ENCODE measurements at places on chromosomes 7 and 10. TPM values are rescaled to one million over a fixed set of nuclear protein-coding genes. Genes with fewer than 3 reads are reported as not detected.

- H3K27me3 ChIP-seq = no peaks in the 10 kb centered on the region
- H3K27ac ChIP-seq = no peak overlapping the region
- H3K36me3 ChIP-seq = peaks cover 2% of the 10 kb centered on the region
- no peak overlapping the region for H3K4me3 ChIP-seq
- H3K4me1 ChIP-seq = no peaks in the 10 kb centered on the region
These were observed 1191.9 kb downstream of the CNTNAP2 start for GRCh38 chr7:147308539-147308938.

The GPNMB gene
- total RNA-seq = 0.88 TPM

GRCh38 chr10:105288026-105288425, 646.9 kb downstream of the SORCS3 start:
- H3K27ac ChIP-seq = no peak overlapping the region
- H3K4me1 ChIP-seq = no peaks in the 10 kb centered on the region
- H3K4me3 ChIP-seq = no peak overlapping the region
- H3K27me3 ChIP-seq = no peaks in the 10 kb centered on the region
- no peak for DNase-seq

- peaks cover 1% of the 10 kb centered on the region for H3K36me3 ChIP-seq
- H3K27ac ChIP-seq = peak overlapping the region; percentile 95
- H3K4me1 ChIP-seq = peaks cover 77% of the 10 kb centered on the region
- H3K4me3 ChIP-seq = peak overlapping the region; percentile 91
- peak; percentile 84 for DNase-seq
These were observed 12.5 kb upstream of the DDIT4 start for GRCh38 chr10:72260976-72261783.

DNA sequence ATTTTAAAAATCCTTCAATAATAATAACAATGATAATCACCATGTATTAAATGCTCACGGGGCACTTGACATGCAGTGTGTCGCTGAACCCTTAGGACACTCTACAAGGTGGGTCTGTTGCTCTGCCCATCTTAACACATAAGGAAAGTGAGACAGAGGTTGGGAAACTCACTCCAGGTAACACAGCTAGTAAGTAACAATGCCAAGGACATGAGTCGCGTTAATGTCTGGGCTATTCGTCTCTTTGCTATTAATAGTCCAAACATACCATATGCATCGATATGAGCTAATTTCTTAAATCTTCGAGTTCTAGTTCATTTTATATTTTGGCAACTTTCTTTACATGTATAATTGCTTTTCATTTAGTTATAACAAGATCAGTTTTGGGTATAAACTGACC, 79.5 kb downstream of the BEND7 start:
- no peak for DNase-seq
- H3K4me3 ChIP-seq = no peak overlapping the region
- no peaks in the 10 kb centered on the region for H3K36me3 ChIP-seq
- no peak overlapping the region for H3K27ac ChIP-seq
- peaks cover 28% of the 10 kb centered on the region for H3K27me3 ChIP-seq
- peaks cover 11% of the 10 kb centered on the region for H3K4me1 ChIP-seq

DNA sequence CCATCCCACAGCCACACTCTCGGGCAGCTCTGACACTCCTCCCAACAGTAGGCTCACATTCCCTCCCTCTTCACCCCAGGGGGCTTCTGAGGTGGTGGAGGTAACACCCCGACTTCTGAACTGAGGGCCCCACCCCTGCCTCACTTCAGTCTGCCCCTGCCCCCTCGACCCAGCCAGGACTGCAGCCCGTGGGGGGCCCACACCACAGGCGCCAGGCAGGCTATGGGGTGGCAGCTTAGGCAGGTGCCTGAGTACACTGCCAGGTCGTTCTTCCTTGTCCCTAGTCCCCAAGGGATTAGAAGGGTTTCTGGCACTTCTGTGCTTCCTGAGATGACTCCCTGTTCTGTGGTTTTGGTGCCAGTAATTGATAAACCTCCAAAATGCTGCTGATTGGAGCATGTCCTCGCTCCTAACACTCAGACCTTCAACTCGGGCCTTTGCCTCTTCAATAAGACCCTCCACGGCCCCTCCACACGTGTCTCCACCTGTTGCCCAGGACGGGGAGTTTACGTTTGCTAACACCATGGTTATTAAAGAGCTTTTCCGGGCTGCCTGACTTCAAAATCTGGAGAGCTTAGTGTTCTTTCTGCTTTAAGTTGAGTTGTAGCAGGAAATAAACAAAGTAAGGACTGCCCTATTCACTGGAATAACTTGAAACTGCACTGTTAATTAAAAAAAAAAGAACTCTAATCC, 23.8 kb upstream of the LARP4B start:
- no peak for DNase-seq
- no peak overlapping the region for H3K4me3 ChIP-seq
- H3K27ac ChIP-seq = no peak overlapping the region

The HOXA4 gene
- total RNA-seq = not detected

DNA sequence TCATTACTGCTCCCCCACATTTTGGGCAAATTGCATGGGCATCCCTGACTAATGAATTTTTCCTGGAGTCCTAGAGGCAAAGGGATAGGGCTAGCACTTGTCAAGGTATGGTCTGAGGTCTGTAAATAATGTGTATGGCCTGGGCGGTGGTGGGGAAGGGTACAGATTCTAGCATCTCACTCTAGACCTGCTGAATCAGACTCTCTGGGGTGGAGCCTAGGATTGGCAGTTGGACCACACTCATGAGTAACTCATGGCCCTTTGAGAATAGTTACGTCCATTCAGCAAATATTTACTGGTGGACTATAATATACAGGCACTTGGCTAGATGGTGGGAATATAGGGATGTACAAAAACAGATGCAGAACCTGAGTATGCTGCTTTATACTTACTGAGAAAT, 118.0 kb downstream of the CELF2 start:
- DNase-seq = no peak
- no peaks in the 10 kb centered on the region for H3K27me3 ChIP-seq
- H3K4me3 ChIP-seq = no peak overlapping the region
- H3K36me3 ChIP-seq = no peaks in the 10 kb centered on the region
- no peak overlapping the region for H3K27ac ChIP-seq

- DNase-seq = no peak
- H3K36me3 ChIP-seq = peaks cover 15% of the 10 kb centered on the region
- no peak overlapping the region for H3K4me3 ChIP-seq
- H3K4me1 ChIP-seq = peaks cover 22% of the 10 kb centered on the region
- no peak overlapping the region for H3K27ac ChIP-seq
- no peaks in the 10 kb centered on the region for H3K27me3 ChIP-seq
These were observed 7.1 kb upstream of the MKLN1 start for GRCh38 chr7:131320603-131321002.

The SPDYE9 gene
- not detected for total RNA-seq

GRCh38 chr7:39565538-39565937, 666 bp upstream of the YAE1 start:
- H3K27ac ChIP-seq = peak overlapping the region; percentile 98
- peaks cover 2% of the 10 kb centered on the region for H3K36me3 ChIP-seq
- H3K4me3 ChIP-seq = peak overlapping the region; percentile 96
- H3K27me3 ChIP-seq = no peaks in the 10 kb centered on the region
- no peak for DNase-seq

DNA sequence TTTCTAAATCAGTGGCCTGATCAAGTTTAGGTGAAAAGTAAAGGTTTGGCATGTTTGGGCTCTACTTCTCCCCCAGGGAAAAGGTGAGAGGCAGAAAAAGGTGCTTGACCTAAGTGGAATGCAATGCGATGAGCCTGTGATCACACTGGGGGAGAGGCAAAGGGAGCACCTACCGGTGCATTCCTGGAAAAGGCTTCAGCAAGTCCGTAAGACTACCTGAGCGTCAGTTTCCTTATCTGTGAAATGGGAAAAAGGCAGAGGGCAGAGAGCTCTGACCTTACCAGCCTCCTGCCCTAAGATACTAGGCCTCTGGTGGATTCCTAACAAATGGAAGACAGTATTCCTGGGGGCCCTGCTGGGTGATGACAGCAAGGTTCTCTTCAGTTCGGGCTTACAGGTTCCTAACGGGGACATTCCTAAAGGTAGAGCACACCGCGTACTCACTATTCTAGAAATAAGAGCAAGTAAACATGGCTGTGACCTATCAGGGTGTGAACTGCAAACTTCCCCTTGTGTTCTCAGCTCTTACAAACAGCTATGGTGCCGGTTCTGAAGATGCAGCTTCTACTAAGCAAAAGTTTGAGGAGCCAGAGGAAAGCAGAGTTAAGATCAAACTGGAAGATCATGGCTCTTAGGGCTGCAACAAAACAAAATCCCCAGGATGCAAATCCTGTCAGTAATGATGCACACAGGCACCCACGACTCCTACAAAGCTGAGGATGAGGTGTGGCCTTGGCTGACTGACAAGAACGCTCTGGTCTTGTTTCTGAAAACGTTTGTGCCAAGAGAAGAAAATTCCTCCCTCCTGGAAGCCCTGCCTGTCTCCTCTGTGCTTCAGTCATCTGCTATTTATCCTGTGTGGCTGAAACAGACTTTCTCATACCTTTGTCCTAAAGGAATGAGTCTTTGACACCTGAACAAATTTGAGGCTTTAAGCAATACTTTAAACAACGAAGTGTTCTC, 13.3 kb upstream of the ACSL5 start:
- DNase-seq = no peak
- no peaks in the 10 kb centered on the region for H3K4me1 ChIP-seq
- no peak overlapping the region for H3K27ac ChIP-seq
- H3K36me3 ChIP-seq = no peaks in the 10 kb centered on the region
- H3K4me3 ChIP-seq = no peak overlapping the region

GRCh38 chr7:128006550-128007302, 24.5 kb downstream of the LRRC4 start:
- no peak overlapping the region for H3K4me3 ChIP-seq
- H3K4me1 ChIP-seq = peaks cover 14% of the 10 kb centered on the region
- H3K36me3 ChIP-seq = peaks cover 2% of the 10 kb centered on the region

- no peaks in the 10 kb centered on the region for H3K27me3 ChIP-seq
- peaks cover 14% of the 10 kb centered on the region for H3K36me3 ChIP-seq
- no peak overlapping the region for H3K27ac ChIP-seq
- DNase-seq = no peak
These were observed 200.5 kb downstream of the MAD1L1 start for GRCh38 chr7:2032030-2032875.

- no peak for DNase-seq
- no peaks in the 10 kb centered on the region for H3K27me3 ChIP-seq
- no peak overlapping the region for H3K4me3 ChIP-seq
- H3K36me3 ChIP-seq = no peaks in the 10 kb centered on the region
- no peak overlapping the region for H3K27ac ChIP-seq
- no peaks in the 10 kb centered on the region for H3K4me1 ChIP-seq
These were observed 40.2 kb downstream of the CTBP2 start for GRCh38 chr10:125120053-125120710.

DNA sequence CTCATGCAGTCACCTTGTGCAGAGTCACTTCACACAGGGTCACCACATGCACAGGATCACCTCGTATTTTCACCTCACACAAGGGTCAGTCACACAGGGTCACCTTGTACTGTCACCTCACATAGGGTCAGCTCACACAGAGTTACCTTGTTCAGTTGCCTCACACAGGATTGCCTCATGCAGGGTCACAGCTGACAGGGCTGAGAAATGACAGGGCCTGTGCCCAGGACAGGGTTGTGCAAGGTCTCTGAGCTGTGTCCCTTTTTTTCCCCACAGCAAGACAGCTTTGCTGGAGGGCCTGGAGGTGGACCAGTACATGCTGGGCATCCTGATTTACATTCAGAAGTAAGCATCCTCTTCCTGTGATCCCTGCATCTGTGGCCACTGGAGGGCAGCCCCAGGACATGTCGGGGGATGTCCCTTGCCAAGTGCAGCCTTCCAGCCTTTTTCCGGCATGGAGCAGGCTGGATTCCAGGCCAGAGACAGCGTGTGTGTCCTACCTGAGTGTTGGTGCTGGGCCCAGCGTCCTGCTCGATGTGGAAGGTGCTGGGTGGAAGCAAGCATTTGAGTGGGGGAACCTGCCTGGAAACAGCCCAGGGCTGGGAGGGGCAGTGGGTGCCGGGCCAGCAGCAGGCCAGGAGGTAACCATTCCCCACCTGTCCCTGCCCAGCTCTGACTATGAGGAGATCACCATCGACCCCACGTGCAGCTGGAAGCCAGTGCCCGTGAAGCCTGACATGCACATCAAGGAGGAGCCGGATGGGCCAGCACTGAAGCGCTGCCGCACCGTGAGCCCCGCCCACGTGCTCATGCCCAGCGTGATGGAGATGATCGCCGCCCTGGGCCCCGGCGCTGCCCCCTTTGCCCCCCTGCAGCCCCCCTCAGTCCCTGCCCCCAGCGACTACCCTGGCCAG, 16.3 kb downstream of the ZMIZ2 start:
- no peak for DNase-seq
- no peaks in the 10 kb centered on the region for H3K27me3 ChIP-seq
- H3K27ac ChIP-seq = no peak overlapping the region
- peaks cover 25% of the 10 kb centered on the region for H3K4me1 ChIP-seq
- H3K4me3 ChIP-seq = no peak overlapping the region
- peaks cover 15% of the 10 kb centered on the region for H3K36me3 ChIP-seq

The FOXI2 gene
- not detected for total RNA-seq

DNA sequence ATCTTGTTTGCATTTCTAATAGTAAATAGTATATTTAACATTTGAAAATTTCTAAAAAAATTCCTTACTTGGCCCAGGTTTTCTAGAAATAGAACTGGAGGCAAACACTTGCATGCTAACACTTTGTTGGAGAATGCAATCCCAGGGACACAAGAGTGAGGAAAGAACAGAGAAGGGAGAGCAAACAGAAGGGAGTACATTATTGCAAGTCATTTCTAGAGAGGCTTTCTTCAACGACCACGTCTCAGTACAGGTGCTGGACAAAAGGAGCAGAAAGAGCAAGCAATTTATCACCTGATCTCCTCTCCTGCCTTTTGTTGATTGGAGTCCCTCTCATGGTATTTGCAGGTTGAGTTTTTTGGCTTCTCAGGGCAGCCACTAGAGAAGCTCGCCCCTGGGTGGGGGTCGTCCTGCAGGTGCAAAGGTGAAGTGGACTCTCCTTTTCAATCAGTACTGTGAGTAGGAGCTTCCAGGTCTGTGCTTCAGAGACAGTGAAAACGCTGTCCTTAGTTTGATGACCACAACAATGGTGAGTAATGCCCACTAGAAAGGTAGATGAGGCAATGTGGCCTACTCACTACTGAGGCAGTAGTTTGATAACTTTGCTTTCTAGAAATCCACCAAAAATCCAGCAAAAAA, 5.2 kb downstream of the CPED1 start:
- H3K27me3 ChIP-seq = peaks cover 22% of the 10 kb centered on the region
- H3K36me3 ChIP-seq = no peaks in the 10 kb centered on the region
- no peak overlapping the region for H3K27ac ChIP-seq
- H3K4me1 ChIP-seq = peaks cover 18% of the 10 kb centered on the region

- DNase-seq = no peak
- H3K4me1 ChIP-seq = no peaks in the 10 kb centered on the region
- peaks cover 48% of the 10 kb centered on the region for H3K27me3 ChIP-seq
- H3K36me3 ChIP-seq = no peaks in the 10 kb centered on the region
These were observed at the start of gene CFTR for GRCh38 chr7:117479225-117480054. TSS of gene CFTR (plus strand) at chr7:117480025. CDS start at chr7:117480095, 70 bp downstream.

Measured in activated T-cell treated with anti-CD3 and anti-CD28 coated beads, Interleukin-2, amount 50 U/mL, for 72 hours (primary cell).